Hematopoietic multipotent progenitor cell treated with erythropoietin and hydrocortisone succinate and interleukin-3 and kit ligand, for 6 days (in vitro differentiated cells): ENCODE measurements at places on chromosomes 4 and X.

DNA sequence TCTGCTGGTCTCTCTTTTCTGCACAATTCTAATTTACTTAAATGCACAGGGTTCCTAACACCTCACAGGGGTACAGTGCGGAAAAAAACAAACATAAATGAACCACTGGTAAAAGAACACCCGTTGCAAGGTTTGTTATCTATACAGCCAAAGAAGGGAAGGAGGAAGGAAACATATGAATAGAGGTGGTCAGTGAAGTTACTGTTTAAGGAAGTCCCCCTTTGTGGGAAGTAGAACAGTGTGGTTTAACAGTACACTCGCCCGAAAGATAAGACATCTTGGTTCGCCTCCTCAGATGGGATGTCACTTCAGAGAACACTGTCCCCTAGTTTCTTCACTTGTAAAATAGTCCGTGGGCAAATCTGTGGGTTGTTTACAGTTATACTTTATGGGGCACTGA lies 57.5 kb downstream of the TEC start:
- peak; percentile 95 for DNase-seq

DNA sequence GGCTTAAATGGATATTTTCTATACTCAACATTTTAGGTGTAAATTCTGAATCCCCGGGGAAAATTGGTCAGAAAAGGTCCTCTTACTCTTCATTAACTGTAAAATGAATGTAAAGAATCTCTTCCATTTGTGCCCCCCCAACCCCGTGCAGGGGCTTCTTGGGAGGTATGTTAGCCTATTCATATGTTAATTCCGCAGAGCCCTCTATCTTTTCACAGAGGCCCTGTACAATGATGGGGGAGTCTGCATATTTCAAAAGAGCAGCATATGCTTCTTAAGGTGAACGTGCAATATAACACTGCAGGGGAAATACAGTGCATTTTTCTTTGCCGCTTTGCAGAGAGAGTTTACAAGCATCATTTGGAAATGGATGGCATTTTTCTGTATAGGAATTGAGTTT lies 88.5 kb upstream of the CXorf66 start:
- DNase-seq = no peak

GRCh38 chr4:15809466-15809865 lies 31.3 kb downstream of the CD38 start:
- DNase-seq = no peak

DNA sequence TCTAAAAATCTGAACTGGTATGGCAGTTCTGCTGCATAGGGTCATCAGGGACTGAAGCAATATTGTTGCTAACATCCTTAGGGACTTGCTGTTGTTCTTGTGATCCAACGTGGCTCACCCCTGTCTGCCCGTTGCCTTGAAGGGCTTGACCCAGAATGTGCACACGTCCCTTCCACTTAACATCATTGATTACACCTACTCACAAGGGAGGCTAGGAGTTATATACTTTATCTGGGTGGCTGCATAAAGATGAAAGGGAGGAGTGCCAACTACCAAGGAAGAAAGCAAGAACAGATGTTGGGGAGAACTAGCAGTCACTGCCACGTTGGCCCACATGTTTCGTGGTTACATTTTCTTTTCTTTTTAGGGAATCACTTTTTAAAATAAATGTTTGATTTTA lies 34.0 kb downstream of the SLC9A6 start:
- DNase-seq = peak; percentile 70

- DNase-seq = no peak
These were observed 3.7 kb upstream of the FAM241A start for GRCh38 chr4:112141366-112142138.

- DNase-seq = no peak
These were observed 280.3 kb upstream of the INTU start for GRCh38 chr4:127352220-127353113.

GRCh38 chrX:2533424-2533823 lies 32.6 kb upstream of the DHRSX start:
- no peak for DNase-seq

- DNase-seq = no peak
These were observed 118.3 kb upstream of the FRG1 start for GRCh38 chr4:189822326-189822725.

- DNase-seq = no peak
These were observed 156.4 kb upstream of the CXCL13 start for GRCh38 chr4:77449171-77449570.

DNA sequence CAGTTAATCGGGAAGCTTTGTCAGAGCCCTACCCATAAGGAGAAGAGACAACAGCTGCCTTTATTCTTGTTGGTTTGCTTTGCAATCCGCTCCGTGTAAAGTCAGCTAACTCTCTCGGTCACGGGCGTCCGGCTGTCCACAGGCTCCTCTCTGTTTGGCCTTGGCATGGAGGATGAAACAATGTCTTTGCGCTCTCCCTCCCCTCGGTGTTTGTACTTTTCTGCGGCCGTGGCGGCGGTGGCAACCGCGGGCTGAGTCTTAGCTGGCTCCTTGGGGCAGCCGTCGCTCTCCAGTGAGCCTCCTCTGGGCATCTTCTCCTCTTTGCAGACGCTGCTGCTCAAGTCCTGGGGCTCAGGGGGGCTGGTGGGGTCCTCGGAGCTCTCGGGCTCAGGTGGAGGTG lies 10.6 kb upstream of the IRAK1 start:
- no peak for DNase-seq

GRCh38 chrX:65406532-65406931 lies 128.1 kb downstream of the LAS1L start:
- DNase-seq = peak; percentile 13

DNA sequence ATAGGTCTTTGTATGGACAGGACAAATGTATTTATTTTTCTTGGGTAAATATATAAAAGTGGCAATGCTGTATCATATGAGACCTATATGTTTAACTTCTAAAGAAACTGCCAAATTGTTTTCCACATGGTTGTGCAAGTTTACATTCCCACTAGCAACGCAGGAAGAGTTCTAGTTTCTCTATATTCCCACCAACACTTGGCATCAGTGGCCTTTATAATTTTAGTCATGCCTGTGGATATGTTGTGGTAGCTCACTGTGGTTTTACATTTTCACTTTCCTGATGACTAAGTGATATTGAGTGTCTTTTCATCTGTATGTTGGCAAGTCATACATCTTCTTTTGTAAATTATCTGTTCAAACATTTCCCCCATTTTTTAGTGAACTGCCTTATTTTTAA lies 126.0 kb downstream of the EMCN start:
- DNase-seq = no peak

DNA sequence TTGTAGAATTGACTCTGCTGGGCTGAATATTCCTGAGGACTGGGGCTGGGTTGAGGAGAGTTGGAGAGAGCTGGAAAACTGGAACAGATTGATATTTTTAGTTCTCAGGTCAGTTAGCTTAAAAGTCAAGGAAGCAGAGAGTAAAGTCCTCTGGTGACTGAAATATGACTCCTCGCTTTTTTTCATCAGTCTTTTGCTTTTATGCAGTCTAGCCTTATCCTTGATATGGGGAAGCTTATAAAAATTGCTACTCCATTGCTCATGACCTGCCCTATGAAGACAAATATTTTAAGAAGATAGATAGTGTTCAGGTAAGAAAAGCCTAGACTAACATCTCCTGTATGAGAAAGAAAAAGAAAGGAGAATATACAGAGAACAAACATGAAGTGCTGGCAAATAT lies 152.7 kb downstream of the C4orf33 start:
- DNase-seq = no peak

- DNase-seq = no peak
These were observed 50.3 kb downstream of the WDFY3 start for GRCh38 chr4:84916227-84916626.

- no peak for DNase-seq
These were observed 896 bp downstream of the KDR start for GRCh38 chr4:55124322-55125076.

GRCh38 chrX:6363188-6363587 lies 134.5 kb upstream of the NLGN4X start:
- no peak for DNase-seq

GRCh38 chr4:26741491-26741871 lies 119.2 kb upstream of the STIM2 start:
- no peak for DNase-seq

GRCh38 chrX:9534686-9535085 lies 69.8 kb downstream of the TBL1X start:
- DNase-seq = no peak

DNA sequence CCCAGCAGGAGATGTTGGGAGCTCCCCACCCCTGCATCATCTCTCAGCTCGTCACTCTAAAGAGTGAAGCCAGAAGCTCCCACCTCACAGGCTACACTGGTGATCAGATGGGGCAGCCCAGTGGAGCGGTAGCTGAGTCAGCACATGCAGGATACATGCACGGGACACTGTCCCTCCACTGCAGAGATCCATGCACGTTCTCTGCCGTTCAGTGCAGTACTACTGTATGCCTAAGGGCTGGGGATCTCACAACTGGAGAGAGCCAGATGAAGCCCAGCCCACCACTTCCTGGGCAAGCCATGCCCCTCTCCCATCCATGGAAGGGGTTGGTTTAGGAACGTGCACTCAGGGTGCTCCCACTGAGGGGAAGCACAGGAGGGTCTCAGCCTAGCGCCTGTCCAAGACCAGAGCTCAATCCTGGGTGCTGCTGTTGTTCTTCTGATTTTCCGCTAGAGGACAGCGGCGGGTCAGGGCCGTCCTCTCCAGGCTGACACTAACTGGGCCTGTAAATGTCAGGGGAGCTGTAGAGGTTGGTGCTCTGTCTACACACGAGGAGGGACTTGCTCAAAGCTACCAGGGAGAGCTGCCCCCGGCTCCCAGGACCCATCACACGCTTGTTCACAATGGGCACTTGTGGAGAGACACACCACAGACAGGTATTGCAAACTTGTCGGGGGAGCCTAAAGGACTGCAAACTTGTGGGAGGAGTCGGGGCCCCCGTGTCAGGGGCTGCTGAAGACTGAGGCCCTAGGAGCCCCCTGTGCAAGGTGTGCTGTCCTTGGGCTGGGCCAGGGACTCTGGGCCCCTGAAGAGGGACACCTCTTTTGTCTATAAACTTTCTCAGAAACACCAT lies 18.2 kb upstream of the ABLIM2 start:
- peak; percentile 74 for DNase-seq

DNA sequence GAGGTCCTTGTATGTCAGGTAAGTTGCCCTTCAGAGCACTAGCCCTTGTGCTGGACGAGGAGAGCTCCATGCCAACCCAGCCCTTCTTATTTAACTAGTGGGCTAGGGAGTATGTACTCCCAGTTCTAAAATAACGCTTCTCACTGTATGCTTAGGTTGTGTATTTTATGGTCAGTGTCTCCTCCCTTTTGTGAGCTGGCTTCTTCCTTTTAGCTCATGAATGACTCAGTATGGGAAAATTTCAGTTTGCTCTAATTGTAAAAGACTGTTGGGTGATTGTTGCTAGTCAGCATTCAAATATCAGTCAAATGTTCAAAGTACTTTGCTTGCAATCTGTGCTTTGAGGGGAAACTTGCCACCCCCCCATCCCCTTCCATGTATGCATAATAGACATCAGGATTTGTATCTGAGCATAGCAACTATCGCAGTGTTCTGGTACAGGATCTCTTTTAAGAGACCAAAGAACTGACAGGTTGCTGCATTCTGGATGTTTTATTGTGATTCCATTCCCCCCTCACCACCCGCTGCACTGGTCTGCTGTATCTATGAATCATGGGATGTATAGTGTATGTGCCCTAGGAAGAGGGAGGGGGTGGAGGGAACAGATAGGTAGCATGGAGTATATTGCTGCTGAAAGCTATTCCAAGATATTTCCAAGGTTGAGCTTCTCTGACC lies 34.7 kb downstream of the DLG3 start:
- DNase-seq = no peak

DNA sequence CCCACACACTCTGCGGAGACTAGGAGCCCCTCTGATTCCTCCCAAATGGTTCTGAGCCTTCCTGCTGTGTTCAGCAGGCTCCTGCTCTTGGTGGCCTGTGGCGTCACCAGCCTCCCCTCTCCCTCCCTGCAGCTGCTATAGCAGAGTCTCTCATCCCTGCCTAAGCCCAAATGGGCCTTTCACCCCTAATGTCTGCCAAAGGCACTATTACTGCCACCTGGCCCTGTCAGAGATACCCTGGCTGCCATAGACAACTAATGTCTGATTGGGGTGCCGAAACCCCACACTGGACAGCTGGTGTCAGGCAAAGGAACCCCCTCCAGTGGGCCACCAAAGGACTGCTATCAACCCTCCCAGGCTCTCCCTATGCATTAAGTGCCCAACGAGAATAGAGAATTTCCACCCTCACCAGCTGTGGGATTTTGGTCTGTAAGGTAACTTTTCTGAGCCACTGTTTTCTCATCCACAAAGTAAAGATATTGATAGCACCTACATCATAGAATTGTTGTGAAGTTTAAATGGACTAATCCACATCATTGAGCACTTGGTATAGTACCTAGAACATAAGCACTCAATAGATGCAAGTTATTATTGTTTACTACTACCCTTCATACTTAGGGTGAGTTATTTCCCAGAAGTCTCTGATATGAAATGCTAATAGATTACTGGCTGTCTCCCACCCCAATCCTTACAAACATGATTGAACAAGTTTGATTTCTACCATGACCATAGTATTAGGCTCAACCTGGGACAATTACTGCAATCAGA lies 421.3 kb downstream of the MID1IP1 start:
- no peak for DNase-seq

DNA sequence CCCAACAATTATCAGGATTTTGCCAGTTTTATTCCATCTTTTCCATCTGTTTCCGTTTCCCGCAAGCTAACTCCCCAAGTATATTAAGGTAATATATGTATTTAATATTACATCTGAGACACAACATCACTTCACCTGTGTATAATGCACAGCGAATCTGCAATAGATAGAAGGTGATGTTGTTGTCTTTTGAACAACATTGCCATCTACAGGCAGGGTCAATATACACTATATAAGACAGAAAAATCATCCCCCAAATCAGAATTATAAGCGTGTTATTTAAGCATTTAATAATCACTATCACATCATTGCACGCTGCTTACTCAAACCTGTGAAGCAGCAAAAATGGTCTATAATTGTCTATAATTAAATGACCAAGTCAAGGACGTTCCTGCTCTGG lies 1115.5 kb downstream of the NLGN4X start:
- peak; percentile 63 for DNase-seq

DNA sequence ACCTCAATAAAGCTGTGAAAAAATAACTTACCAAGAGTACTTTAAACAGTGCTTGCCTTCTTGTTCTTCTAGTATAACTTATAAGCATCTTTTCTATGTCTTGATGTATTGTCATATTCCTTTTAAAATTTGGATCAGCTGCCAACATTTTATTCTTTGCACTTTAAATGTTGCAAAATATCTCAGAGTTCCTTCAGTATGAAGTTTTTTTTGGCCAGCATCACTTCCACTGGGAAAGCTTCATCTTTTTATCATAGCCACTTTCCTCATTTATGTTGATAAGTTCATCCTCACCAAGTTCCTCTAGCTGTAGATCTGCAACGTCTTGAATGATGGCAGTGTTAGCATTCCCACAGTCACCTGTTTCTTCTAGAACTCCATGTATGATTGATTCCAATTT lies 24.2 kb downstream of the CXorf58 start:
- no peak for DNase-seq

GRCh38 chr4:159210975-159211374 lies 108.1 kb downstream of the RAPGEF2 start:
- DNase-seq = no peak

DNA sequence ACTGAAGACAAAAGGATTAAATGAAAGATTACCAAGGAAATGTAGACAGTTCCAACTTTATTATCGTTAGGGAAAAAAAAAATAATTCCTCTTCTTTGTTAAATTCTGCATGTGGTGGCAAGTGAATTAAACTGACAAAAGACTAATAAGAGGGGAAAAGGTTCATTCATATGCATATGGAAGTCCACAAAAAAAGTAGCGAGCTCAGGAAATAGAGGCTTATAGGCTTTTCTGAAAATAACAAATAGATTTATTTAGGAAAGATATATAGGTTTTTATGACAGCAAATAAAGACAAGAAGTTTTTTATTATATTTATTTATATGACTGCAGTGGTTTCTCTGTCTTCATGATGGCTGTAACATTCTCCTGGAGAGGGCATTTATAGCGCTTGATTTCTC lies 246.0 kb downstream of the NAF1 start:
- no peak for DNase-seq
